ENCODE measurements at places on chromosomes 16 and 17.

- no peak overlapping the region for H3K4me3 ChIP-seq
- no peak overlapping the region for H3K27ac ChIP-seq
- no peaks in the 10 kb centered on the region for H3K36me3 ChIP-seq
- peaks cover 12% of the 10 kb centered on the region for H3K4me1 ChIP-seq
These were observed 19.3 kb downstream of the SPECC1 start for GRCh38 chr17:20028443-20028842.

DNA sequence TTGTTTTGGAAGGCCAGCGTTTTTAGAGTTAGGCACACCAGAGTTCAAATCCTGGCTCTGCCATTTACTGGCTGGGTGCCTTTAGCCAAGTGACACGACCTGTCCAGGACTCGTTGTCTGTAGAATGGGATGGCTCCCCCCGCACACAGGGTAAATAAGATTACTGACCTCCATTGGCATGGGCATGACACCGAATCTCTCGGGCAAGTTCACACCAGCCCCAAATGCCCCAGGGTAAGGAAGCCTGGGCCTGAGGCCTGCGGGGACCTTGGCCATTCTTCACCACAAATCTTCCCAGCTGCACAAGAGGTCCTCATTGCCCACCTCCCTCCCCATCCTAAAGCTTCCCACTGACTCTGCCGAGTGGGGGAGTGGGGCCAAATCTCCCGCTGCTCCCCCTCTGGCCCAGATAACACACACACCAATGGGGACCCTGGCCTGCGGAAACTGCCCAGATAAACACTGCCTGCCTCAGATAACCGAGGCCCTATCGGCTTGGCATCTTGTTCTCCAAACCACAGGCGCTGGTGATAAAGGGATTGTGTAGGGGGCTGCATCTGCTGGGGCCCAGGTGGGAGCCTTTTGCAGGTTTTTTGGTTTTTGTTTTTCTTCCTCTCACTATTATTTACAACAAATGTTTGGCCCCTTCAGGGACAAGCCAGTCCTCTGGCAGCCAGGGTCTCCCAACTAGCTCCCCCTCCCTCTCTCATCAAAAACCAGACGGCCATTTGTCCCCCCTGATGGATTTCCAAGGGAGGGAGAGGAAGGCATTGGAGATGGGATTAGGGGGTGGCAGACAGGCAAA, 75.0 kb upstream of the LHX1 start:
- no peaks in the 10 kb centered on the region for H3K36me3 ChIP-seq
- no peak overlapping the region for H3K27ac ChIP-seq
- no peaks in the 10 kb centered on the region for H3K4me1 ChIP-seq
- H3K4me3 ChIP-seq = no peak overlapping the region

- no peaks in the 10 kb centered on the region for H3K27me3 ChIP-seq
- H3K27ac ChIP-seq = peak overlapping the region; percentile 84
- peaks cover 30% of the 10 kb centered on the region for H3K4me1 ChIP-seq
- peak overlapping the region; percentile 81 for H3K4me3 ChIP-seq
- H3K36me3 ChIP-seq = peaks cover 23% of the 10 kb centered on the region
These were observed 1.2 kb upstream of the MIF4GD start for GRCh38 chr17:75271955-75272847.

GRCh38 chr17:8068736-8069586, 18.6 kb downstream of the ALOX12B start:
- H3K4me1 ChIP-seq = peaks cover 10% of the 10 kb centered on the region
- H3K36me3 ChIP-seq = no peaks in the 10 kb centered on the region
- no peak overlapping the region for H3K27ac ChIP-seq

DNA sequence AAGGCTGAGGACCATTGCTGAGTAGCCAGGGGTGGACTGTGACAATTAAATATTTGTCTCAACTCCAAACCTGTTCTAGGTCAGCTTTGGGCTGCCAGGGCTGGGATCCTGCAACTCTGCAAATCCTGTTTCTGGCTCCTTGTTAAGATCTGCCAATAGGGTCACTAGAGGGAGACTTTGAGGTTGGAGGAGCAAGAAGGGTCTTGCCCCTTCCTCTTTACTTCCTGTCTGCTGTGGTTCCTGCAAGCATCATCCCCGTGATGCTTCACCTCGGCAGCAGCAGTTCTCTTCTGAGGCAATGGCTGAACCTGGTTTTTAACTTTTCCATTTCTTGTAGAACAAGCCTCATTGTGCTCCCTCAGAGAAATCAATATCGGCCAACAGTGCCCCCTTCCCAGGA, 124.6 kb downstream of the IRX5 start:
- H3K27ac ChIP-seq = no peak overlapping the region
- no peak for DNase-seq
- H3K4me1 ChIP-seq = no peaks in the 10 kb centered on the region
- no peak overlapping the region for H3K4me3 ChIP-seq

DNA sequence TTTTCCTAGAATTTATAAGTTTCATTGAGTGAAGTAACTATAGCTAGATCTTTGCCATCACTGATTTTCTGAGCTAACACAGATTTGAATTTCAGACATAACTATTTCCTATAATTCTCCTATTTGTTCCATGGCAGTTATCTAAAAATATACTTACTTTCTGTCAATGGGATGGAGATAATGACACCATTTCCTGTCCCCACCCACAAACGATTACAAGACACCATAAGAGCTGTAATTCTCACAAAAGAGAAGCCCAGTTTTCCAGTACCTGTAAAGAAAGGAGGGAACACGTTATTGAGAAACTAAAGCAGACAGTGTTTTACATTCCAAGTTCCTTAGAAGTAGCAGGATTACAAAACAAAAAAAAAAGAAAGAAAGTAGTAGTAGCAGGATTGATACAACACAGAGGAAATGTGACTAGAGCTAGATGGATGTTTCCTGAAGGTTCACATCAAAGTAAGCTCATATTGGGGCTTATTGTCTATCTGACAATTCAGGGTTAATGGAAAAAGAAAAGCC, 110.9 kb upstream of the TOB1 start:
- DNase-seq = no peak
- peaks cover 14% of the 10 kb centered on the region for H3K4me1 ChIP-seq
- peak overlapping the region; percentile 73 for H3K4me3 ChIP-seq
- no peaks in the 10 kb centered on the region for H3K27me3 ChIP-seq

GRCh38 chr16:168424-168823, 2.6 kb downstream of the HBM start:
- H3K36me3 ChIP-seq = no peaks in the 10 kb centered on the region
- H3K4me1 ChIP-seq = no peaks in the 10 kb centered on the region
- peaks cover 65% of the 10 kb centered on the region for H3K27me3 ChIP-seq
- DNase-seq = no peak
- H3K4me3 ChIP-seq = no peak overlapping the region

GRCh38 chr17:14672830-14673229, 371.9 kb downstream of the HS3ST3B1 start:
- H3K4me3 ChIP-seq = no peak overlapping the region
- H3K4me1 ChIP-seq = no peaks in the 10 kb centered on the region
- H3K36me3 ChIP-seq = no peaks in the 10 kb centered on the region
- no peaks in the 10 kb centered on the region for H3K27me3 ChIP-seq
- no peak overlapping the region for H3K27ac ChIP-seq
- DNase-seq = no peak

- peaks cover 13% of the 10 kb centered on the region for H3K27me3 ChIP-seq
- no peak overlapping the region for H3K4me3 ChIP-seq
- no peak overlapping the region for H3K27ac ChIP-seq
- DNase-seq = peak; percentile 59
These were observed 13.1 kb upstream of the MSI2 start for GRCh38 chr17:57243171-57243622.

GRCh38 chr17:17911001-17911613, 61.1 kb downstream of the TOM1L2 start:
- peaks cover 9% of the 10 kb centered on the region for H3K4me1 ChIP-seq
- peak overlapping the region; percentile 24 for H3K27ac ChIP-seq
- H3K27me3 ChIP-seq = no peaks in the 10 kb centered on the region
- peaks cover 5% of the 10 kb centered on the region for H3K36me3 ChIP-seq

DNA sequence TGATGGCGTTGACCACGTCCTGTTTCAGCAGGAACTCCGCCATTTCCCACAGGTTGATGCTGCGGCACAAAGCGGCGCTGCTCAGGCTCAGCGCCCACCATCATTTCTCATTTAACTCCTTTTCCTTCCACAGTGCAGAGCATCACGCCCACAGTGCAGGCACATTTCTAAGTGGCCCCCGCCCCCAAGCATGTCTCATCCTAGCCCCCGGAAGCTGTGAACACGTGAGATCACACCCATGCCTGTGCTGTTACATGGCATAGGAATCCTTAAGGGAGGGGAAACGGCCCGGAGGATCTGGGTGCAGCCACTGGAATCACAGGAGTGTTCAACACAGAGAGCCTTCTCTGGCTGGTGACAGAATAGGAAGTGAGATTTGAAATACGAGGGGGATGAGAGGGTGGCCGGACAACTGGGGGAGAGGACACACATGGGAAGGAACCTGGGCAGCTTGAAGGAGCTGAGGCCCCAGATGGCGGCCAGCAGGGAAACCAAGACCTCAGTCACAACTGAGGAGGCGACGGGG, 4.7 kb downstream of the NAGPA start:
- H3K27me3 ChIP-seq = no peaks in the 10 kb centered on the region
- peaks cover 6% of the 10 kb centered on the region for H3K4me1 ChIP-seq
- H3K27ac ChIP-seq = no peak overlapping the region
- no peak overlapping the region for H3K4me3 ChIP-seq
- no peaks in the 10 kb centered on the region for H3K36me3 ChIP-seq

GRCh38 chr16:25013751-25014499, 1.2 kb downstream of the ARHGAP17 start:
- H3K36me3 ChIP-seq = peaks cover 35% of the 10 kb centered on the region
- peaks cover 61% of the 10 kb centered on the region for H3K4me1 ChIP-seq
- H3K27ac ChIP-seq = peak overlapping the region; percentile 75
- H3K4me3 ChIP-seq = peak overlapping the region; percentile 93
- no peaks in the 10 kb centered on the region for H3K27me3 ChIP-seq

DNA sequence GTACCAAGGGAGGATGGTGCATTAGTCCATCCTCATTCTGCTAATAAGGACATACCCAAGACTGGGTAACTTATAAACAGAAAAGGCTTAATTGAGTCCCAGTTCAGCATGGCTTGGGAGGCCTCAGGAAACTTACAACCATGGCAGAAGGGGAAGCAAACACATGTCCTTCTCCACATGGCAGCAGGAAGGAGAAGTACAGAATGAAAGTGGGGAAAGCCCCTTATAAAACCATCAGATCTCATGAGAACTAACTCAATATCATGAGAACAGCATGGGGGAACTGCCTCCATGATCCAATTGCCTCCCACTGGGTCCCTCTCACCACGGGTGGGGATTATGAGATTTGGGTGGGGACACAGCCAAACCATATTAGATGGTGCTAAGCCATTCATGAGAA, 84.5 kb downstream of the SEC14L1 start:
- no peak for DNase-seq
- no peaks in the 10 kb centered on the region for H3K36me3 ChIP-seq
- no peak overlapping the region for H3K4me3 ChIP-seq
- no peaks in the 10 kb centered on the region for H3K4me1 ChIP-seq

- peaks cover 12% of the 10 kb centered on the region for H3K4me1 ChIP-seq
- H3K4me3 ChIP-seq = no peak overlapping the region
- no peak for DNase-seq
- H3K27ac ChIP-seq = no peak overlapping the region
- peaks cover 3% of the 10 kb centered on the region for H3K27me3 ChIP-seq
These were observed 339.8 kb upstream of the TNRC6C start for GRCh38 chr17:77618731-77619130.
